ENCODE measurements at places on chromosomes 4 and X.

- no peak for DNase-seq
Measured at GRCh38 chr4:108794136-108794535, 31.3 kb upstream of the ETNPPL start.

GRCh38 chrX:19743386-19743785 is 144.0 kb downstream of the SH3KBP1 start:
- DNase-seq, result peak; percentile 18

GRCh38 chr4:186451982-186452381 is 103.4 kb downstream of the MTNR1A start:
- DNase-seq, result no peak

GRCh38 chr4:45241976-45242375 is 515.6 kb upstream of the GNPDA2 start:
- no peak for DNase-seq

GRCh38 chr4:97585274-97585673 is 558.0 kb downstream of the STPG2 start:
- DNase-seq, result no peak

All from CD4-positive, alpha-beta T cell treated with Interleukin-12 subunit alpha and Interleukin-12 subunit beta, for 1 hour (primary cell).